ENCODE measurements at places on chromosomes 4 and X. TPM values are rescaled to one million over a fixed set of nuclear protein-coding genes. Genes with fewer than 3 reads are reported as not detected.

NUDT10 gene
- total RNA-seq: 1.4 TPM

ATP1B4 gene
- total RNA-seq: 0.02 TPM

ARHGAP36 gene
- not detected for total RNA-seq

CYLC1 gene
- total RNA-seq: not detected

MAB21L2 gene
- not detected for total RNA-seq

CSAG1 gene
- total RNA-seq: 0.53 TPM

OTUD6A gene
- not detected for total RNA-seq

THOC2 gene
- 54.2 TPM for total RNA-seq

CT45A5 gene
- 0.09 TPM for total RNA-seq

COX7B2 gene
- not detected for total RNA-seq

STK26 gene
- total RNA-seq: 8.8 TPM

ZMAT1 gene
- total RNA-seq: not detected

ARX gene
- total RNA-seq: 0.58 TPM

SPANXA2 gene
- total RNA-seq: not detected

Data from A549 treated with dexamethasone at 1 μM for 4 hours (cell line).